Glutamatergic neuron (in vitro differentiated cells): ENCODE measurements at places on chromosomes 1 and 21. TPM values are rescaled to one million over a fixed set of nuclear protein-coding genes. Genes with fewer than 3 reads are reported as not detected.

Gene MCOLN3
- total RNA-seq: not detected

Gene DPT
- not detected for total RNA-seq

Gene AGTRAP
- total RNA-seq: 6.1 TPM

Gene PARS2
- total RNA-seq: 4.2 TPM

Gene LRRC41
- 77.9 TPM for total RNA-seq

Gene PTCH2
- total RNA-seq: 20.3 TPM

Gene TAS1R1
- total RNA-seq: not detected

- H3K27ac ChIP-seq: no peak overlapping the region
- H3K4me3 ChIP-seq: no peak overlapping the region
- peaks cover 6% of the 10 kb centered on the region for H3K36me3 ChIP-seq
Observed at GRCh38 chr1:112296908-112297307, 99.1 kb upstream of the CTTNBP2NL start.

DNA sequence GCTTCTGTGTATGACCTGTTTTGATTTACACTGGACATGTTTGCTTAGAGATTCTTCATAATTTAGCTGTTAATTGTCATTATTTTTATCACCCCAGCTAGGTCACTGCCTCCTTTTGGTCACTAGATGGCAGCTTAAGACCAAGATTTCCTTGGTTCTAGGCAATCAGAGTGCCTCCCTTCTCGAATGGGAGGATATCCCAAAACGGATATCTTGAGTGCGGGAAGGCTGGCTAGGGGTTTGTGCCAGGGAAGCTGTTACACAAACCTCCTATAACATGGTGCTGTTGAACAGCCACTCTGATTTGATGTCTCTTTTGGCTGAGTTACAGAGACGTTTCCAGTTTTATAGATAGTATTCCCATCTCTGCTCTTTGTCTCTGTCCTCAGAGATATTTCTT is 283.5 kb downstream of the S1PR1 start:
- no peaks in the 10 kb centered on the region for H3K27me3 ChIP-seq
- no peak overlapping the region for H3K27ac ChIP-seq

GRCh38 chr1:57866998-57867397 is 443.1 kb upstream of the DAB1 start:
- no peaks in the 10 kb centered on the region for H3K4me1 ChIP-seq
- H3K27me3 ChIP-seq: no peaks in the 10 kb centered on the region
- no peak overlapping the region for H3K4me3 ChIP-seq
- no peaks in the 10 kb centered on the region for H3K36me3 ChIP-seq

GRCh38 chr1:87165177-87165576 is 163.5 kb upstream of the LMO4 start:
- peaks cover 6% of the 10 kb centered on the region for H3K4me1 ChIP-seq
- H3K36me3 ChIP-seq: no peaks in the 10 kb centered on the region
- no peak for DNase-seq
- no peak overlapping the region for H3K4me3 ChIP-seq

DNA sequence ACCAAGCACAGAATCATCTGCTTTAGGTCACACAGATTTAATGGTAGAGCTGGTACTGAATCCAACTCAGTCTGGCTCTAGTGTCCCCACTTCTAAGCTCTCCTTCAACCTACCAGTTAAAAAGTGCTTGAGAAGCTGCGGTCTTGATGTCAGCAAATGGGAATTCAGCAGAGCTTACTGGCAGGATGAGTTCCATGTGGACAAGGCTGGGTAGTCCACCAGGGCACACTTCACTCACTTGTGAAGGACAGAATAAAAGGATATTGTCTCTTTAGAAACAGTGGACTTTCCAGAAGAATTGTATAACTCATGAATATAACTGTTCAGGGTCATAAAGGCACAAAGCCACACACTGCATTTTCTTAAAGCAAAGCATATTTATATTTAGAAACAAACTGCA is 35.1 kb upstream of the GUCA2B start:
- no peak overlapping the region for H3K4me3 ChIP-seq
- no peak for DNase-seq
- no peak overlapping the region for H3K27ac ChIP-seq
- peaks cover 1% of the 10 kb centered on the region for H3K27me3 ChIP-seq
- H3K4me1 ChIP-seq: no peaks in the 10 kb centered on the region

DNA sequence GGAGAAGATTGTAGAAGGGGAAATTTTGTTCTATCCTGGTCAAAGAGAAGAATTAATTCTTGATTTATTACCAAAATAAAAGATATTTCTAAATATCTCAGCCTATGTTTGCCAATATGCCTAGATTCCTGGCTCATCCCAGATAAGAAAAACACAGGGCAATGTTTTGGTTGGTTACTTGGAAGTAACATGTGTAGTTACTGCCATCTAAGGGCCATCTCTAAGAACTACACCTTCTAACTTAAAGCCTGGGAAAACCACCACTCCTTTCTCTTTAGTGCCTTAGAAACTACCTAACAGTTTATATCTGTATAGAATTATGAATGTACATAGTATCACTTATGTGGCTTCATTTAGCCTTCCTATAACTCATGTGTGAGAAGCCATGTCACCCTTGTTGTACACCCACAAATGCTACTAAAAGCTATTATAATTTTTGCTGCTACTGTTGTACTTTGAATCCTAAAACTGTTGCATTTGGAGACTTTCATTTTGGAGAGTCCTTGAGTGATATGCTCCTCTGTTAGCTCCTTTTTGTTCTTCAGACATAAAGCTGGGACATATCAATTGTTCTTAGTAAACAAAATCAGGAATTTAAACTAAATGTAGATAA is 4.5 kb downstream of the AIM2 start:
- no peak for DNase-seq
- H3K4me1 ChIP-seq: no peaks in the 10 kb centered on the region
- H3K27ac ChIP-seq: no peak overlapping the region
- H3K4me3 ChIP-seq: no peak overlapping the region
- H3K27me3 ChIP-seq: no peaks in the 10 kb centered on the region
- H3K36me3 ChIP-seq: no peaks in the 10 kb centered on the region

DNA sequence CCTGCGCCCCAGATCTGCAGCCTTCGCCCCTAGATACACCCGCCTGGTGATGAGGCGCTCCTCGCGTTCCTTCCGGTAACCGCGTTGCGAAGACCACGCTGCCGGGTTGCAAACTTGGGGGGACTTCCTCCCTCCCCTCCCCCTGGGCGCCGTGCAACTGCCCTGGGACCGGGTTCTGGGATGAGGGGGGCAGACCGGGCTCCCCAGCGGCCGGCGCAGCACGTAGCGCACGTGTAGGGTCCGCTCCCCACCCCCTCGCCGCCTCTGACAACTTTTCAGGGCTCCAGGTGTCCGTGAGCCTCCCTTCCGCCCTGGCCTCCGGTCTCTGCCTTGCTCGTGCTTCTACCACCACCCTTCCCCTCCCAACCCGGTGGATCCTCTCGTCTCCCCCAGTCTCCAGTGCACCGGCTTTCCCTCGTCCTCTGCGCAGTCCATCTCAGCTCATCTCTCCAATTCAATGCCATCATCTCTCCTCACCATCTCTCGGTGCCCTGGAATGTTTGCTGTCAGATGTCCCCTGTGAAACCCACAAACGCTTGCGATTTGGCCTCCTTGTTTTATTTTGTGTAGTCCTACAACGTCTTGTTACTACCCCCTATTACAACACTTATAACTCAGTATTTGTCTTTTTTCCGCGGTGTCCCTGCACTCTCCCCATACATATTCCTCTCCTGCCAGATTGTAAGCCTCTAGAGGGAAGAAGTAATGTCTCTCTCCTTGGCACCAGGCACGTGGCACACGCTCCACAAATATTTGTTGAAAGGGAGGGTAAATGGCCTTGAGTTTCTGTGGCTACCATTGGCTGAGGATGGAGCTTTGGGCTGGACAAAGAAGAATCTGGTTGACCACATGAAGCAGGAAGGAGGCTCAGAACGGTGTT is 782 bp downstream of the PCAT6 start:
- H3K4me3 ChIP-seq: peak overlapping the region; percentile 98
- H3K27me3 ChIP-seq: peaks cover 18% of the 10 kb centered on the region
- H3K36me3 ChIP-seq: no peaks in the 10 kb centered on the region
- H3K27ac ChIP-seq: peak overlapping the region; percentile 96
- DNase-seq: peak; percentile 44
- H3K4me1 ChIP-seq: peaks cover 21% of the 10 kb centered on the region

- peaks cover 9% of the 10 kb centered on the region for H3K4me1 ChIP-seq
- no peak overlapping the region for H3K27ac ChIP-seq
- H3K27me3 ChIP-seq: no peaks in the 10 kb centered on the region
Observed at GRCh38 chr1:67948151-67949080, 102.0 kb downstream of the DIRAS3 start.

- no peaks in the 10 kb centered on the region for H3K4me1 ChIP-seq
- no peak for DNase-seq
- no peaks in the 10 kb centered on the region for H3K36me3 ChIP-seq
- peaks cover 2% of the 10 kb centered on the region for H3K27me3 ChIP-seq
- no peak overlapping the region for H3K4me3 ChIP-seq
Observed at GRCh38 chr1:174818014-174818616, 181.6 kb upstream of the CACYBP start.

DNA sequence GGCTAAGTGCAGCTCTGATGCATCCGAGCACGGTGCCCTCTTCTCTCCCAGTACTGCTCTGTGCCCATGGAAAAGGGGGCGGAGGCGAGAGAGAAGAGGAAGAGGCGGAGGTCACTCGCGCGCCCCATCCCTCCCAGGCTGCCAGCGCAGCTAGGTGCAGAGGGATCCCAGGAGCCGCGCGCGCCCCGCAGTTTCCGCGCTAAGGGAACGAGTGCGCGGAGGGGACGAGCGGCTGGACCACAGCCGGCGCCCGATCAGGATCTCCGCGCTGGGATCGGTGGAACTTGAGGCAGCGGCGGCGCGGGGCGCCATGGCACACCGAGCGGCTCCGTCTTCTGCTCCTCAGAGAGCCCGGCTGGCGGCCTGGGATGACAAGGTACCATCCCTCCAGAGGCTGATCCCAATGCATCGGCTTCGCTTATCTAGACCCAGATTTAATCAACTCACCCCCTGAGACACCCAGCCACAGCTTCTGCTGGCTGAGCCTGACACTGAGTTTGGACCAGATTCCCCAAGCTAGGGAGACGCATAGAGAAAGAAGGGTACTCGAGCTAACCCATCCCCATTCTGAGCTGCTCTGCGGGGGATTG is at the start of gene PTGFR:
Gene PTGFR (plus strand): TSS at position 114 of the 590 bp plus-strand sequence. CDS start 1,770 bp downstream, outside the sequence.
- H3K4me1 ChIP-seq: peaks cover 6% of the 10 kb centered on the region
- peak within 1 kb of the TSS; percentile 97 for H3K4me3 ChIP-seq
- DNase-seq: peak; percentile 55
- H3K27ac ChIP-seq: no peak within 1 kb of the TSS
- H3K27me3 ChIP-seq: peaks cover 4% of the 10 kb centered on the region

DNA sequence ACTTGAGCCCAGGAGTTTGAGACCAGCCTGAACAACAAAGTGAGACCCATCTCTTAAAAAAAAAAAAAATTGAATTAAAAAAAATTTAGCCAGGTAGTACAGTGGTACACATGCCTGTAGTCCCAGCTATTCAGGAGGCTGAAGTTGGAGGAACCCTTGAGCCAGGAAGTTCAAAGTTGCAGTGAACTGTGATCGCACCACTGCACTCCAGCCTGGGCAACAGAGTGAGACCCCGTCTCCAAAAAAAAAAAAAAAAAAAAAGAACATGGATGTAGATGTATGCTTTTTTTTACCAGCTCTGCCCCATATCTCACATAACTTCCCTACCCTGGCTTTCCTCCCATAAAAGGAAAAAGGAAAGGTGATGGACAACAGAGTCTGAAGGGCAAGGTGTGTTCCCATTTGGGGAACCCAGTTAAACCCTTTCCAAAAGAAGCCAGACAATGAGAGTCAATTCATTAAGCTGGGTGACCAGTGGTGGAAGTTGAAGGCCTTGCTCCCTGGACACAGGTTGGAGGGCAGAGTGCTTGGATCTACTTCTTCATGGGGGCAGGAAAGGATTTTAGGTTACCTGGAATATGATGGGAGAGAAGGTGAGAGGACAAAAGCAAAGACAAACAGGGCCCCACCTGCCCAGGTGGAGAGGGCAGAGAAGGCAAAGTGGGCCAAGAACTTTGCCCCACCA is 2.9 kb downstream of the KRTCAP2 start:
- H3K27ac ChIP-seq: no peak overlapping the region
- no peak for DNase-seq
- no peaks in the 10 kb centered on the region for H3K36me3 ChIP-seq
- peaks cover 17% of the 10 kb centered on the region for H3K4me1 ChIP-seq

DNA sequence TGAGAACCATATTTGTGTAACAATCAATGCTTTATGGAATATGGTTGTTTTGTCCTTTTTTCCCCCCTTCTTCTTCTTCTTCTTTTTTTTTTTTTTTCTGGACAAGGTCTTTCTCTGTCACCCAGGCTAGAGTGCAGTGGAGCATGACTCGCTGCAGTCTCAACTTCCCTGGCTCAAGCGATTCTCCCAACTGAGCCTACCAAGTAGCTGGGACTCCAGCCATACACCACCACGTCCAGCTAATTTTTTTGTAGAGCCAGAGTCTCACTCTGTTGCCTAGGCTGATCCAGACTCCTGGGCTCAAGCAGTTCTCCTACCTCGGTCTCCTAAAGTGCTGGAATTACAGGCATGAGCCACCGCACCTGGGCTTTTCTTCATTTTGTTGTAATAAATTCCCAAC is 86.7 kb downstream of the FMN2 start:
- H3K4me1 ChIP-seq: peaks cover 18% of the 10 kb centered on the region
- no peak overlapping the region for H3K27ac ChIP-seq
- H3K4me3 ChIP-seq: no peak overlapping the region
- no peak for DNase-seq

GRCh38 chr1:98453066-98453465 is 208.5 kb upstream of the SNX7 start:
- DNase-seq: no peak
- peaks cover 15% of the 10 kb centered on the region for H3K4me1 ChIP-seq
- peak overlapping the region; percentile 31 for H3K27ac ChIP-seq
- H3K36me3 ChIP-seq: no peaks in the 10 kb centered on the region
- H3K4me3 ChIP-seq: no peak overlapping the region
- no peaks in the 10 kb centered on the region for H3K27me3 ChIP-seq

DNA sequence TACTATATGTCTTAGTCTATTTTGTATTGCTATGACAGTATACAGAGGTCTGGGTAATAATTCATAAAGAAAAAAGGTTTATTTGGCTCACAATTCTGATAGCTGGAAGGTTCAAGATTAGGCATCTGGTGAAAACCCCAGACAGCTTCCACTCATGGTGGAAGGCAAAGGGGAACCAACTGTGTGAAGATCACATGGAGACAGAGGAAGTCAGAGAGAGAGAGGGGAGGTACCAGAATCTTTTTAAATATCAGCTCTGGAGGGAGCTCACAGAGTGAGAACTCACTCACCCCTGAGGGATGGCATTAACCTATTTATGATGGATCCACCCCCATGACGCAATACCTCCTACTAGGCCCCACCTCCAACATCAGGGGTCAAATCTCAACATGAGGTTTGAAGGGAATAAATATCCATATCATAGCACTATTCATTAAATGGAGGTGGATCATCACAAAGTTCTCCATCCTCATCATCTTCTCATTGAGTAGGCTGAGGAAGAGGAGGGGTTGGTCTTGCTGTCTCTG is 290.5 kb downstream of the DSCAM start:
- H3K4me3 ChIP-seq: no peak overlapping the region
- H3K4me1 ChIP-seq: no peaks in the 10 kb centered on the region
- no peaks in the 10 kb centered on the region for H3K27me3 ChIP-seq
- no peak overlapping the region for H3K27ac ChIP-seq
- no peak for DNase-seq
- H3K36me3 ChIP-seq: peaks cover 4% of the 10 kb centered on the region
